ENCODE measurements at places on chromosomes 11 and 22. TPM values are rescaled to one million over a fixed set of nuclear protein-coding genes. Genes with fewer than 3 reads are reported as not detected.

The CACNA1I gene
- total RNA-seq, result 0.60 TPM

DNA sequence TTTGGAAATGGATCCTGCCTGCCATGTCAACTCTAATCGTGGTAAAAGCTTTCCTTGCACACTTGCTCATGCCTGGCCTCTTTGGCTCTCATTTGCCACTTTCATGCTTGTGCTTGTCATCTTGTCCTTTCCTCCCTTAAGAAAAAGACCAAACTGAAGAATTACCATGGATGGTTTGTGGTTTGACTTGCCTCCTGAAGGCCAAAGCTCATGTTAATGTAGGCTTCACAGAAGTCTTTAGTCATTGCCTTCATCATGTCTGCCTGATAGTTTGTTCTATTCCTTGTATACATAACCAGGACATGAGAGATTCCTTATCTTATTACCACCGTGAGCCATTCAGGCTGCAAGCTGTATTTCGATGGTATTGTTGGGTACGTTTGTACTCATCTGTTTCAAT is 17.3 kb downstream of the TEAD1 start:
- H3K36me3 ChIP-seq, result peaks cover 17% of the 10 kb centered on the region
- peaks cover 92% of the 10 kb centered on the region for H3K4me1 ChIP-seq
- DNase-seq, result no peak
- H3K27ac ChIP-seq, result peak overlapping the region; percentile 84

GRCh38 chr22:49469896-49470740 is 357.6 kb downstream of the BRD1 start:
- H3K27me3 ChIP-seq, result peaks cover 7% of the 10 kb centered on the region
- no peaks in the 10 kb centered on the region for H3K36me3 ChIP-seq
- peaks cover 3% of the 10 kb centered on the region for H3K4me1 ChIP-seq
- no peak for DNase-seq
- H3K27ac ChIP-seq, result no peak overlapping the region

DNA sequence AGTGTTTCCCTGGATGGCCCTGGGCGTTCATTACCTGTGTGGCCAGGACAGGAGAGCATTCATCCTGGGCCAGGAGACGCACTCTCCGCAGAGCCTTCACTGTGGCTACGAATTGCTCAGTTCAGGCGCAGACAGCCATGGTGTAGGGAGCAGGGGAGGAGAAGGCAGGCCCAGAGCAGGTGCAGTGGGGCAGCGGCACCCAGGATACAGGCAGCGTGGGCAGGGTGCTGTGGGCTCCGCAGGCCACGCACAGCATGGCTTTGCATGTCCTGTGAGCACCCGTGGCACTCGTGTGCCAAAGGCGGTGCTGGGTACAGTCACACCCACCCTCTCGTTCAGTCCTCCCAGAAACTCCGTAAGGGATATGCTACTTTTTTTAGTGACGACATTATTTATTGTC is 124.2 kb upstream of the B3GAT1 start:
- H3K27me3 ChIP-seq, result peaks cover 29% of the 10 kb centered on the region
- no peak overlapping the region for H3K27ac ChIP-seq
- peaks cover 16% of the 10 kb centered on the region for H3K4me1 ChIP-seq
- H3K36me3 ChIP-seq, result peaks cover 2% of the 10 kb centered on the region

The TRIM51 gene
- total RNA-seq, result not detected

GRCh38 chr11:276219-276618 is 2.0 kb upstream of the NLRP6 start:
- H3K27me3 ChIP-seq, result peaks cover 5% of the 10 kb centered on the region
- no peaks in the 10 kb centered on the region for H3K4me1 ChIP-seq
- H3K27ac ChIP-seq, result no peak overlapping the region
- no peaks in the 10 kb centered on the region for H3K36me3 ChIP-seq

DNA sequence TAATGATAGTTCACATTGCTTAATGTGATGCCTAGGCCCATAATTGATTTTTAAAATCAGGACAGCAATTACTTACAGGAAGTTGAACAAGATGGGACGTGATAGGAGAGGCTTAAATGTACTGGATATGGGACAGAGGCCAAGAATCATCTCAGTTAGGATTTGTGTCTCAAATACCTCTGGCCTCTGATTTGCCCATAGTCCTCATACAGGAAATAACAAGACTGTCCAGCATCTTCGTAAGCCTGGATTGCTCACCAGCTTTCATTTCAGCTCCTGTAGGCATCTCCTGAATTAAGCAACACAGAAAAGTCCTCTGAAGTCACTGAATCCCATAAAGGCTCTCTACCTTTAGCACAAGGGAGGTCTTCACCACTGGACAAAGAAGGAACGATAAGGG is at the start of gene MRGPRX3:
MRGPRX3 (plus strand) TSS at position 231 of the 400 bp plus-strand sequence. CDS start 4,632 bp downstream, outside the sequence.
- no peak for DNase-seq
- H3K4me3 ChIP-seq, result no peak within 1 kb of the TSS
- H3K4me1 ChIP-seq, result no peaks in the 10 kb centered on the region
- peaks cover 51% of the 10 kb centered on the region for H3K27me3 ChIP-seq
- H3K27ac ChIP-seq, result no peak within 1 kb of the TSS
- no peaks in the 10 kb centered on the region for H3K36me3 ChIP-seq

GRCh38 chr11:127651888-127652221 is 651.3 kb upstream of the KIRREL3 start:
- no peak for DNase-seq
- no peaks in the 10 kb centered on the region for H3K27me3 ChIP-seq
- H3K36me3 ChIP-seq, result no peaks in the 10 kb centered on the region
- peaks cover 8% of the 10 kb centered on the region for H3K4me1 ChIP-seq
- no peak overlapping the region for H3K27ac ChIP-seq

The ANKK1 gene
- total RNA-seq, result 0.36 TPM

DNA sequence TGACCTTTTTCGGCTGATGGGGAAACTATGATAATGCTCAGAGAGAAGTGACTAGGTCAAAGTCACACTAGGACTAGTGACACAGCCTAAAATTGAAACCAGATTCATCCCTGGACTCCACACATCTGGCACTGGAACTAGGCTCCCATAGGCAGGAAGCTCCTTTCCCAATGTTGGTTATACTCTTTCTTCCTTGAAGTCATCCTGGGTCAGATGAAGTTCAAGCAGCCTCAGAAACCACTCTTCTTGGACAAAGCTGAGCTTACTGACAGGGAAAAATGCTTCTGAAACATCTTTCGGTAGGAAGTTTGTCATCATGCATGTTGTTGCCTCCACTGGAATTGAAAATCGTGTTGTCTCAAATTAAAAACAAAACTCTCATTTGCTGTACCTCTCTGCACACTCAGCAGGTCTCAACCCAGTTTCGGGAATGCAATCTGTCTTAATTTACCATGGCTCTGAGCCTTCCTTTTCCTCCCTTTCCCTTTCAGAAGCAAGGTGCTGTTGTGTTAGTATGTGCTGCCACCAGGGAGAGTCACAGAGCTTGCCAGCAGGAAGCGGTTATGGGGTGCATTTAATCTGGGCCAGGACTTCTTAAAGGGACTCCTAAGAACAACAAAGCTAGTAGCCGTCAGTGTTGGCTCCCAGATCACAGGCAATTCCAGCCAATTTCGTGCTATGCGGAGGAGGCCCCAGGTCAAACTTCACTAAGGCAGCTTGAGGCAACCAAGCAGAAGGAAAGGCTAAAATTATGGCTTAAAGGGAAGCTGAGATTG is 384.8 kb downstream of the TENM4 start:
- peaks cover 62% of the 10 kb centered on the region for H3K4me1 ChIP-seq
- peak overlapping the region; percentile 24 for H3K4me3 ChIP-seq
- H3K36me3 ChIP-seq, result peaks cover 20% of the 10 kb centered on the region
- H3K27me3 ChIP-seq, result no peaks in the 10 kb centered on the region
- H3K27ac ChIP-seq, result peak overlapping the region; percentile 52

The VSIG10L2 gene
- total RNA-seq, result 0.31 TPM

DNA sequence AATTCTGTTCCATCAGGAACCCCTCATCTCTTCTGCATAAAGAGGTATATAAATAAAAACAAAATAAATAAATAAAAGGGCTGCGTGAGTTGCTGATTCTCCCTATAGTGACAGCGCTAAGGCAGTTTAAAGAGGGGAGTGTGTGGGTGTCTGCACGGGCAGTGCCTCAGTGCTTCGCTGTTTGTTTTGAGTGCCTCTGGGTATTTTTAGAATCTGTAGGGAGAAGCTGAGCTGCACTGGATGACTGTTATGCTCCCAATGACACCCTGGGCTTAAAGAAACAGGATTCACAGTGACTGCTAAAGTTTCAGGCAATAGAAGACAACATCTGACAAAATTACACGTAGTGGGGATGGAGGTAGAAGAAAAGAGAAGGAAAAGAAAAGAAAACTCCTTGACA is 38.8 kb downstream of the SLC1A2 start:
- peak overlapping the region; percentile 17 for H3K4me3 ChIP-seq
- H3K4me1 ChIP-seq, result peaks cover 3% of the 10 kb centered on the region
- H3K27ac ChIP-seq, result no peak overlapping the region
- H3K27me3 ChIP-seq, result peaks cover 12% of the 10 kb centered on the region
- no peaks in the 10 kb centered on the region for H3K36me3 ChIP-seq
- DNase-seq, result no peak

The UBQLNL gene
- total RNA-seq, result 0.19 TPM

- no peak overlapping the region for H3K27ac ChIP-seq
- peaks cover 54% of the 10 kb centered on the region for H3K36me3 ChIP-seq
- H3K4me3 ChIP-seq, result peak overlapping the region; percentile 5
- no peak for DNase-seq
- no peaks in the 10 kb centered on the region for H3K27me3 ChIP-seq
Measured at GRCh38 chr11:43687120-43687791, 6.7 kb downstream of the HSD17B12 start.

The CHRM1 gene
- total RNA-seq, result 0.29 TPM

The OR8G5 gene
- total RNA-seq, result not detected

DNA sequence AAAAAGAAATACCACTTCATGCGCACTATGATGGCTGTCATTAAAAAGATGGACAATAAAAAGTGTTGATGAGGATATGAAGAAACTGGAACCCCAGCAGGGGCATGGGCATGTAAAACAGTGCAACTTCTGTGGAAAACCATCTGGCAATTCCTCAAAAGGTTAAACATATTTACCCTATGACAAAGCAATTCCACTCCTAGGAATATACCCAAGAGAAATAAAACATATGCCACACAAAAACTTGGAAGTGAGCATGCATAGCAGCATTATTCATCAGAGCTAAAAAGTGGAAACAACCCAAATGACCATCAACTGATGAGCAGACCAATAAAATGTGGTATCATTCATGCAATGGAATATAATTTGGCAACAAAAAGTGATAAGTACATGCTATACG is 50.1 kb downstream of the LRRC32 start:
- peaks cover 12% of the 10 kb centered on the region for H3K4me1 ChIP-seq
- H3K27ac ChIP-seq, result no peak overlapping the region
- H3K4me3 ChIP-seq, result no peak overlapping the region
- DNase-seq, result no peak

GRCh38 chr11:8342821-8343681 is 79.4 kb upstream of the LMO1 start:
- peaks cover 22% of the 10 kb centered on the region for H3K4me1 ChIP-seq
- DNase-seq, result no peak
- peaks cover 19% of the 10 kb centered on the region for H3K27me3 ChIP-seq
- no peak overlapping the region for H3K27ac ChIP-seq

The MMP7 gene
- total RNA-seq, result 3.5 TPM

DNA sequence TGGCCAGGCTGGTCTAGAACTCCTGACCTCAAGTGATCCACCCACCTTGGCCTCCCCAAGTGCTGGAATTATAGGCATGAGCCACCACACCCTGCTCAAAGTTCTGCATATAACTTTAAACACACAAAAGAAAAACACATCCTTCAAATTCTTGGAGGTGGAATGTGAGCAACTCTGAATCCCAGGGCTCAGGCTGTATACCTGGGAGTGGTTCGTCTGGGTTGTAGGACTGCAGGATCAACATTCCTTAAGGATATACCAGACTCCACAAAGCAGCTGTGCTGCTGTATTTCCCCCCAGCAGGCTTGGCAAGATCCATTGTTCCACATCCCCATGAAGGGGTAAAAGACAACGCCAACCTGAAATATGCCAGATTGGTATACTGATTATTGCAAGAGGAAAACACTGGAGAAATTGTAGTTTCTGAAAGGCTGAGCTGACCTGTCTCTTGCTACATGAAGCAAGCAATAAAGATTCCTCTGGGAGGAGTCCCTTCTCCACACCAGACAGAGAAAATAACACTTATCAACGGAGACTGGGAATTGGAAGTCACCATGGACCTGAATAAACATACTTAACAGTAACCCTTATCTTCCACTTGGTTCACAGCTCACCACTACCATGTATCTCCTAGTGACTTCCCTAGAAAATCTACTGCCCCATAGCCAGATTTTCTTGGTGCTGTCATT is 12.2 kb upstream of the RPS3 start:
- H3K4me3 ChIP-seq, result no peak overlapping the region
- peaks cover 13% of the 10 kb centered on the region for H3K4me1 ChIP-seq
- H3K36me3 ChIP-seq, result no peaks in the 10 kb centered on the region
- DNase-seq, result no peak

The ZNRF3 gene
- 23.1 TPM for total RNA-seq

DNA sequence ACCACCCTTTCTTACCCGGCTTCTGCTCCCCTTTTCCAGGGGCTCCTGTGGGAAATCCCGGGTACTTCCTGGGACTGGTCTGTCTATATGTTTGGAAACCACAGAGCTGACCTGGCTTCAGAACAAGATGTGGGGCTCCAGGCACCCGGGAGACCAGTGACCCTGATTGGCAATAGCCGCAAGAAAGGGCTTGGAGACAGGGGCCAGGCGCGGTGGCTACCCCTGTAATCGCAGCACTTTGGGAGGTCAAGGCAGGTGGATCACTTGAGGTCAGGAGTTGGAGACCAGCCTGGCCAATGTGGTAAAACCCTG is 3.2 kb upstream of the NEAT1 start:
- H3K4me1 ChIP-seq, result peaks cover 60% of the 10 kb centered on the region
- DNase-seq, result no peak
- peak overlapping the region; percentile 83 for H3K4me3 ChIP-seq
- H3K27ac ChIP-seq, result peak overlapping the region; percentile 99
- H3K36me3 ChIP-seq, result peaks cover 10% of the 10 kb centered on the region
- H3K27me3 ChIP-seq, result peaks cover 15% of the 10 kb centered on the region

- peaks cover 16% of the 10 kb centered on the region for H3K4me1 ChIP-seq
- no peak overlapping the region for H3K27ac ChIP-seq
- DNase-seq, result no peak
- no peaks in the 10 kb centered on the region for H3K27me3 ChIP-seq
Measured at GRCh38 chr11:116964269-116964668, 126.8 kb upstream of the APOA1 start.

The PCNX3 gene
- 49.2 TPM for total RNA-seq

The CYP2D6 gene
- total RNA-seq, result 4.0 TPM

DNA sequence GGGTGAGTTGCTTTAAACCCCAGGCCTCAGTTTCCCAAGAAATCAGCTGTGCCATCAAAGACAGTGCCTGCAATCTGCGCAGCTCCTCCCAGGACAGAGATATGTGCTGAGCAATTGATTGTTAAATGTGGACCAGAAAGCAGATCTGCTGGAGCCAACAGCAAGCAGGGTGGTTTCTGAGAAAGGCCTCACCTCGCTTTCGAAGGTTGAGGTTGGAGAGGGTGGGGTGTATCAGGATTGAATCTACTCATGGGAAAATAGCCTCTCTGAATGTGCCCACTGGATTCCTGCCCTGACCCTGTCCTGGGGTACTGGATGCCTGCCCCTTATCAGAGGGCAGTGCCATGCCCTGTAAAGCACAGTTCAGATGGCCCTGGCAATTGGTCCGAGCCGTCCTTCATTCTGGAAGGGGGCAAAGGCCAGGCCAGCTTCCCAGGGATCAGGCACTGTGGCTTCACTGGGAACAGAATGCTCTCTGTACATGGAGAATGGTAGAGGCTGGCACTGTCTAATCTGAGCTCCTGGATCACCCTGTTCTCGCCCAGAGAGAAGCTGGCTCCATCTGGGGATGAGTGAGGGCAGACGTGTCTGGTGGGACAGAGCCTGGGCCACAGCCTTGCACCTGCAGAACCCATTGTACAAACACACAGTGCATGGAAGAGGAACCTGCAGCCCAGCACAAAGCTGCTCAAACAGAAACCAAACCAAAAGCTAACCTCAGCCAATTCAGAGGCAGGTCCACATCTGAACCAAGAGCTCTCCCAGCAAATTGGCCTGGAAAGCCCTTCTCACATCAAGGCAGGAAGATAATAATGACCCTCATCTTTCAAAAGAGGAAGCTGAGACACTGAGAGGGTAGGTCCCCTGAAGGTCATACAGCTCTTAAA is 15.2 kb downstream of the DHCR7 start:
- DNase-seq, result no peak

The DNAJB7 gene
- total RNA-seq, result not detected
